Neural crest cell (in vitro differentiated cells): ENCODE measurements at places on chromosomes 3 and 15.

- DNase-seq = no peak
Measured at GRCh38 chr15:35215093-35215492, 130.0 kb upstream of the NANOGP8 start.

DNA sequence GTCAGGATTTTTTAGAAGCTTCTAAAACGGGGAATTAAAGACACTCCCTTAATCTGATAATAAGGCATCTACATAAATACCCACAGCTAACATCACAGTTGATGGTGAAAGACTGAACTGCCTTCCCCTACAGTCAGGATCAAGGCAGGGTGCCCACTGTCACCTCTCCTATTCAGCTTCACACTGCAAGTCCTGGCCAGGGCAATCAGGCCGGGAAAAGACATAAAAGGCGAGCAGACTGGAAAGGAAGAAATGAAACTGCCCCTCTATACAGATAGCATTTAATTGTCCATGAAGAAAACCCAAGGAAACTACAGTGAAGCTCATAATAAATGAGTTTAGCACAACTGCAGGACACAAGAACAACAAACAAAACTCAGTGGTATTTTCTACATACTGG is 61.7 kb downstream of the HERC2 start:
- DNase-seq = no peak

DNA sequence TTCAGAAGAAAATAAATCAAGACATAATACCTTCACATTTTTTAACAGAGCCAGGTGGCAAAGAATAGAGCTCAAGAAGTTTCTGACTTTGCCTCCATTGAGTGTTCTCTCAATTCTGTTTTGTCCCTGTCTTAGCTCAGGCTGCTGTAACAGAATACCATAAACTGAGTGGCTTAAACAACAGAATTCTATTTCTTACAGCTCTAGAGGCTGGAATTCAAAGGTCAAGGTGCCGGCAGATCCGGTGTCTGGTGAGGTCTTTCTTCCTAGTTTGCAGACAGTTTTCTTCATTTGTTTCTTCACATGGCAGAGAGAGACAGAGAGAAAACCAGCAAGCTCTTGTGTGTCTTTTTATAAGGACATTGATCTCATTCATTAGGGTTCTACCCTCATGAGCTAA is 25.6 kb downstream of the IQCH start:
- no peak for DNase-seq

GRCh38 chr3:23810343-23811184 is 4.8 kb downstream of the UBE2E1 start:
- DNase-seq = peak; percentile 49

GRCh38 chr3:167887096-167887495 is 151.6 kb downstream of the SERPINI1 start:
- no peak for DNase-seq

- no peak for DNase-seq
Measured at GRCh38 chr15:51837792-51838251, 8.4 kb downstream of the TMOD3 start.

- DNase-seq = no peak
Measured at GRCh38 chr3:71303627-71304200, 279.8 kb downstream of the FOXP1 start.

GRCh38 chr15:73756947-73757513 is 3.9 kb upstream of the INSYN1 start:
- DNase-seq = no peak

- DNase-seq = no peak
Measured at GRCh38 chr3:150253622-150254021, 154.5 kb upstream of the TSC22D2 start.

DNA sequence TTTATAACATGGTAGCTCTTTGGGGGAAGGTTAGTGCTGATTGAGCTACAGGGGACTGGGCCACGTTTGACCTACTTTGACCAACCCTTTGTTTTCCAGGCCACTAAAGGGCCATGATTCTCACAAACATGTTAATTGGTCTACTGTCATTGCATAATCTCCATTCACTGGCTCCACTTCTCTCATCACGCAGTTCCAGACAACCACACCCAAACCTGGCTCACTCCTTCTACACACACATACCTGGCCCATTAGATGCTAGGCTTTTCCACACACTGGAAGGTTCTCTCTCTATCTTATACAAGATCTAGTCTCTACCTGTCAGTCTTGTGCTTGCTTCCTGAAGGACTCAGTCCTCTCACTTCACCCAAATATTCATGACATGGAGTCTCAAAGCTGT is 15.9 kb downstream of the TGM5 start:
- no peak for DNase-seq

GRCh38 chr3:177346878-177347277 is 149.6 kb upstream of the TBL1XR1 start:
- DNase-seq = no peak

- DNase-seq = no peak
Measured at GRCh38 chr3:8154617-8155016, 347.0 kb upstream of the LMCD1 start.

DNA sequence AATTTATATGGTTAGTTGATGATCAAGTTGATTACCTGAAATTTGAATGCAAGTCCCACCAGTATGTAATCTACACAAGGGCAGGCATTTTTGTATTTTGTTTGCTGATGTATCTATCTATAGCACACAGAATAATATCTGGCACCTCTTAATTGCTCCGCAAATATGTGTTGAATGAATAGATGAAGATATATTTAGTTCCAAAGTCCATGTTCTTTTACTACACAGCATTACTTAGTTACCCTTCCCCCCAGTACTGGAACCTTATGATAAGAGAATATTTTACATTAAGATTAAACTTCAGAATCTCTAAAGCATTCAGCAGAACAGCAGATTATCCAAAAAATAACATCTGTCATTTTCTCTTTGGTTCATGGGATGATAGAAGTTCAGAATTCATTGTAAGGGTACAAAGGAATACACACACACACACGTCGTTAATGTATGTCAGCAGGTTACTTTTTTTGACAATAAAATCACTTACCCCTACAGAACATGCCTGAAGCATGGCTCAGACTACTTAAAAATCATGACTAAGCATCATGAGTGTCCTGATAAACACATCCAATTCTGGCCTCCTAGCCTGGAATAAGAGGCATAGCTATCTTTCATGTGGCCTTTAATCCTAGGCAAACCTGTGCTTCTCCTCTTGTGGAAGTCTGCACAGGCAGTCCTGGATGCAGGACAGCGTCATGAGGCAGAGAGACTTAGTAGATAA is 148.9 kb upstream of the TBC1D5 start:
- DNase-seq = no peak

DNA sequence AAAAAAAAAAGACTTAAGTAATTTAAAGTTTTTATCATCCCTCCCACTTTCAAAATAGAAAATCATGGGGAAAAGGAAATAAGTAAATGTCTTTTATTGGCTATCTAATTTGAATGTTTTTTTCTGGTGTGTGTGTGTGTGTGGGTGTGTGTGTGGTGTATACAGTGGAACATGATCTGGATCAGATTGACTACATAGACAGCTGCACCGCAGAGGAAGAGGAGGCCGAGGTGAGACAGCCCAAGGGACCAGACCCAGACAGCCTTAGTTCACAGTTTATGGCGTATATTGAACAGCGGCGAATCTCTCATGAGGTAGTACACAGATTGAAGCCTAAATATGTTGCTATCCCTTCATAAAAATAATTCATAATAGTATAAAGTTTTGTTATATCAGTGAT is 44.5 kb downstream of the LRCH3 start:
- DNase-seq = no peak

- DNase-seq = no peak
Measured at GRCh38 chr3:72193771-72194430, 409.0 kb upstream of the PROK2 start.

DNA sequence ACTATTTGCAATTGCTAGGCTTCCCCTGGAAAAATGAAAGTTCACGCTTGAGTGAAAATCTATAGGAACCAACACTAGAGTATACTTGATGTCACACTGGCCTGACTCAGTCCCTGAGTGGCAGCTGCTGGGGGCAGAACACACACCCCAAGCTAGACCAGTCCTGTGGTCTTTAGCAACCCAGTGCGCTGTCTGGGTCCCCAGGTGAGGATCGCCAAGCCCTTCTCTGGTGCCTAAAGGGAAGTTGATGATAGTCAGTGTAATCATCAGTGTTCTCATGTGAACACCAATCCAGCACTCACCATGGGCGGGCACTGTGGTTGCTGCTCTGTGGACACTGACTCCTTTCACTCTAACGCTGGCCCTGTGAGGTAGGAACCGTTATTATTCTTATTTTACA is 11.2 kb downstream of the ALDH1A3 start:
- DNase-seq = no peak

GRCh38 chr3:94896994-94897393 is 834.1 kb downstream of the NSUN3 start:
- DNase-seq = no peak

DNA sequence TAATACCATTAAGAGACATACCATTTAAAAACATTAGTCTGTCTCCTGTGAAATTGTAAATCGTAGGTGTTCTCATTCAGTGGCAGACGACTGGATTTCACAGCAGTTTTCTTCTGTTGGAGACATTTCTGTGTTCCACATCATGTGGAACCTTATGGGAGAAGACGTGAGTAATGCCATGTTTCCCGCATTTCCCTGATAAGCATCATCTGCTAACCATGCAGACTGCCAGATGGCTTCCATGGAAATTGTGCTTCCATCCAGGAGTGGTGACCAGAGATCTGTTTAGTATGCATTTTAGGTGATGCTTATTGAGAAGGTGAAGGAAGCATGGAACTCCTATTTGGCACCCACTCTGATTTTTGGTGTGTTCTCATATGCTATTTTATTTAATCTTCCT is 28.4 kb upstream of the ST3GAL6 start:
- DNase-seq = no peak

DNA sequence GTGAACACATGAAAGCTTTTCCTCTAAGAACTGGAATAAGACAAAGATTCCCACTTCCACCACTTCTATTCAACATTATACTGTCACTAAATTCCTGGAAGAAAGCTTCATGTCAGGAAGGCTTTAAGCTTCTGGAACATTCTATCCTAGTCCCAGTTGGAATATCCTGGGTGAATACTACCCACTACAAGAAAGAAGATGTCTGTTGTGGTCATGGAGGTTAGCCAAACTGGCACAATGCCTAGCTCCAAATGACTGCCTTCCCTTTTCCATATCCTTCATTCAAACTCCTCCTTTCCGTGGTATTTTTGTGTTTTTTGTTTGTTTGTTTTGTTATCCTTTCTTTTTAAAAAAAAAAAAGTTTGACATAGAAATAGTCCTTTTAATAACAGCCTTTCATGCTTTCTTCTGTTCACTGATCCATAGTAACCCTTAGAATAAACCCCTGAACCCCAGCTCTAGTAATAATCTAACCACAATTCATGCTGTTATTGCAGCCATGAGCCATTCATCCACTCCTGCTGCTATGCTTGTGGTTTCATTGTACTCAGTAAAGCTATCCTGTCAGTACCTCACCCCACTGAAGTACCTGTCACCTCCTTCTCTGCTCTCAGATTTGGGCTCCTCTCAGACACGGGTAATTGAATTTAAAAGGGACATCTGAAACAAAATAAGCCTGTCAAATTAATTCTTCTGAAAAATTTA is 447.5 kb downstream of the IGSF11 start:
- no peak for DNase-seq

DNA sequence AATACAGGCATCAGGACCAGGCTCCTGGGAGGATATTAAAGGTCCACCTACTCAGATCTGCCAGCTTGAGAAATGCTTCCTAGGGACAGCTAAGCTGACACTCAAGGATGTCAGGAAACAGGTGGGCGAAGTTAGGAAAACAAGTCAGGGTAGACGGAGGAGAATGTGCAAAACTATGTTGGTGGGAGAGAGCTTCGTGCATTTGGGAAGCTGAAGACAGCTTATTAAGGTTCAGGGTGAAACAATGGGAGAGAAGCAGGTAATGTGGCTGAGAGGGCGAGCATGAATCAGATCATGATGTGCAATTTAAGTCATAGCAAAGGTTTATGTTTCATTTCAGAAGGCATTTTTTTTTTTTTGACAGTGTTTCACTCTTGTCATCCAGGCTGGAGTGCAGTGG is 297.2 kb upstream of the ATP10A start:
- no peak for DNase-seq

DNA sequence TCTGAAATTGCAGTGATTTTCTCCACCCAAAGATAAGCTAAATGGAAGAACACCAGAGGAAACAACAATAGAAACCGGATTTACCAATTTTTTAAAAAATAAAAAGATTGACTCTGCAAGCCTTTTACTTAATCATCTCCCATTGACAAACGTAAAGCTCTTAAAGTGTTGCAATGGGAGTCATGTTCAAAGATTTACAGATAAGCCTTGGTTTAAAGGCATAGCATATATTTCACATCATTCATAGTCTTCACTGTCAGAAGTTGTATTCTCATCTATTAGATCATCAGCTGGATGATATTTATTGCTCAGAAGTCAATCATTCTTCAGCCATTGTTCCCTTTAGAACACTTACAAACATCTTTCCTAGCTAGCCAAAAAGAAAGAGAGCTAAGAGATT is 397.6 kb downstream of the GBE1 start:
- no peak for DNase-seq

GRCh38 chr3:31541089-31541488 is 8.4 kb downstream of the STT3B start:
- no peak for DNase-seq

- no peak for DNase-seq
Measured at GRCh38 chr3:133877221-133877620, 18.5 kb downstream of the RAB6B start.

- DNase-seq = no peak
Measured at GRCh38 chr15:58457466-58457965, 25.7 kb downstream of the LIPC start.

GRCh38 chr15:65077981-65078352 is 1.4 kb downstream of the KBTBD13 start:
- DNase-seq = peak; percentile 34

- DNase-seq = no peak
Measured at GRCh38 chr15:70102827-70103226, 5.1 kb upstream of the TLE3 start.

DNA sequence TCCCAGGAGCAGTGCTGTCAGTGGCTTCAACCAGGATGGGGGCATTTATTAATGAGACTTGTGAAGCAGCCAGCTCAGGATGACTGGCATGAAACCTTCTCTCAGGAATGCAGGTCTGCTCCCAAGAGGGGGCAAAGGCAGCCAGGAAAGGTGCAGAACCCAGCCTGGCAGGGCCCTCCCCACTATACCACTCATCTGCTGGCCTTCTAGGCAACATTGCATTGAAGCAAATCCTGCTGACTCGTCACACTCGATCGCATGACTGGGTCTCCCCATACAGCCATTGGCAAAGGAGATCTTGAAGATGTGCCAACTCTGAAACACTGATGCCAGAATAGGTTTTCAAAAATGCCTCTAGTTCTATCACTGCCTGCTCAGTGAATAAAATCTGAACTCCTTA is 65.7 kb upstream of the CMTM7 start:
- no peak for DNase-seq

- peak; percentile 18 for DNase-seq
Measured at GRCh38 chr15:69357773-69358771, 56.1 kb upstream of the KIF23 start.

- no peak for DNase-seq
Measured at GRCh38 chr3:137008976-137009375, 51.2 kb downstream of the IL20RB start.

DNA sequence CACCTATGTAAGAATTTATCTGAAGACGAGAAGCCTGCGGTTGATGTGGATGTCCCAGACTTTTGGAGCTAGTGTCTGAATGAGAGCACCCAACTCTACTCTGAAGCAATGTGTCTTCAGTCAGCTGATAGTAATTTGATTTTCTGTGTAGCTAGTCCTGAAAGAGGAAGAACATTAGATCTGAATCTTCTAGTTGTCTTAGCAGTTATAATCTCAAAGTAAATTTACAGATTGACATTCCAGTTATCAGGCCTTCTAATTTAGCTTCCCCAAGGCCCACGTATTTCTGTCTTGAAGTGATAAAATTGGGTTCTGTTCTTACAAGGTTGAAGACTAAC is 1.5 kb downstream of the TCAIM start:
- DNase-seq = no peak
